ENCODE measurements at places on chromosomes 7 and 10. TPM values are rescaled to one million over a fixed set of nuclear protein-coding genes. Genes with fewer than 3 reads are reported as not detected.

The AGBL3 gene
- 2.9 TPM for total RNA-seq

The TAC1 gene
- not detected for total RNA-seq

The TRIM4 gene
- total RNA-seq: 20.5 TPM

The ASZ1 gene
- not detected for total RNA-seq

The SMC3 gene
- total RNA-seq: 24.3 TPM

The SVIL gene
- 65.8 TPM for total RNA-seq

The PTF1A gene
- total RNA-seq: not detected

The ITPRID1 gene
- total RNA-seq: not detected

The INMT gene
- total RNA-seq: 5.4 TPM

The ZDHHC4 gene
- total RNA-seq: 84.3 TPM

The GPR37 gene
- 0.62 TPM for total RNA-seq

The SPDYE2 gene
- not detected for total RNA-seq

The MMP21 gene
- total RNA-seq: not detected

The SLC18A3 gene
- not detected for total RNA-seq

The NMT2 gene
- 16.6 TPM for total RNA-seq

The TMEM139 gene
- total RNA-seq: 0.29 TPM

The MDFIC gene
- total RNA-seq: 82.2 TPM

The ENTPD1 gene
- total RNA-seq: 0.21 TPM

Measured in myocyte (in vitro differentiated cells).